ENCODE measurements at places on chromosomes 6 and 20.

DNA sequence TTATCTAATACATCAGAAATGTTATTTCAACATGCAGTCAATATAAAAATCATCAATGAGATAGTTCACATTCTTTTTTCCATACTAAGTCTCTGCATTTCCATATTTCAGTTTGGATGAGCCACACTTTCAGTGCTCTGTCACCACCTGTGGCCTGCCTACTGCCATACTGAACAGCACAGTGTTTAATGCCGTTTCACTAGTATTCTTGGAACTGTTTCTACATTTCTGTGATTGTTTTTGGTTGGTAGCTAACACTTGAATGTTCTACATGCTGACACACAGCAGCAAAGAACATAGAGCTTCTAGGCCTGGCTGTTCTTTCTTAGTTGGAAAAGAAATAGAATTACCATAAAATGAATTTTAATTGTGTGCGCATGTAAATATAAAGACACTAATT, 61.4 kb upstream of the KIF25 start:
- DNase-seq = no peak

GRCh38 chr20:64169091-64169560, 4.9 kb downstream of the MYT1 start:
- DNase-seq = no peak

DNA sequence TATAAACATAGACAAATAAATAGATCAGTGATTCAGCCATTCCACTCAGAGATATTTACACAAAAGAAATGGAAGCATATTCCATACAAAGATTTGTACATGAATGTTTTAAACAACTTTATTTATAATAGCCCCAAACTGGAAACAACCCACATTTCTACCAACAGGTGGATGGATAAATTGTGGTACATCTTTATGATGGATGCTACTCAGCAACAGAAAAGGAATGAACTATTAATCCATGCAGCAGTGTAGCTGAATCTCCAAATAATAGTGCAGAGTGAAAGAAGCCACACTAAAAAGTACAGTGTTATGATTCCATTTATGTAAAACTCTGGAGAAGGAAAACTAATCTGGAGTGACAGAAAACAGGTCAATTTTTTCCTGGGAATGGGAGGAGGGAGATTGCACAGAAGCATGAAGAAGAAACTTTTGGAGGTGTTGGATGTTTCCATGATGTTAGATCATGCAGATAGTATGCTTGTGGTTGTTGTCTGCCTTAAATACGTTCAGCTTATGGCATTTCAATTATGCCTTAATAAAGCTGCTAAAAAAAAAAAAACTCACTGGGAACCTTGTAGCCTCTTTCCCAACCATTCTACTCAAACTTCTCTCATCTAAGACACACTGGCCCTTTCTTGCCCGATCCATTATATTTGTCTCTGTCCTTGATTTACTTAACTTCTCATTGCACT, 100.9 kb downstream of the PPP1R14C start:
- no peak for DNase-seq

- no peak for DNase-seq
Observed at GRCh38 chr6:119277052-119277451, 72.5 kb downstream of the MAN1A1 start.

- no peak for DNase-seq
Observed at GRCh38 chr20:7687065-7687464, 253.2 kb downstream of the HAO1 start.

GRCh38 chr20:40489886-40490285, 199.2 kb downstream of the MAFB start:
- no peak for DNase-seq

DNA sequence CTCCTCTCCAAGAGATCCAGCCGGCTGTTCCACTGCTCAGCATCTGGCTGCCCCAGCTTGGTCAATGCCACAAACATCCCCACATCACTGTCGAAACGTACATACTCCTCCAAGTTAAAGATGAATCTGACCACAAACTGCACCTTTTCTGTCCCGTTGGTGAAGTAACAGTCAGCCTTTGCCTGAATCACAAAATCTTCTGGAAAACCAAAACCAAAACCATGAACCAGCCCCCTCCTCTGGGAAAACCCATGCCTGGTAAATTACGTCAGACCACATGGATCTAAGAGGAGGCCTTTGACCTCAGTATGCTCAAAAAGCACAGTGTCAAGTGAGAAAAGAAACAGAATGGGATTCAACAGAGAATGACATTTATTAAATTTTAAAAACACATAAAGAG, 1.7 kb downstream of the HLA-DOB start:
- no peak for DNase-seq

- no peak for DNase-seq
Observed at GRCh38 chr6:150058231-150058792, 10.6 kb downstream of the ULBP3 start.

DNA sequence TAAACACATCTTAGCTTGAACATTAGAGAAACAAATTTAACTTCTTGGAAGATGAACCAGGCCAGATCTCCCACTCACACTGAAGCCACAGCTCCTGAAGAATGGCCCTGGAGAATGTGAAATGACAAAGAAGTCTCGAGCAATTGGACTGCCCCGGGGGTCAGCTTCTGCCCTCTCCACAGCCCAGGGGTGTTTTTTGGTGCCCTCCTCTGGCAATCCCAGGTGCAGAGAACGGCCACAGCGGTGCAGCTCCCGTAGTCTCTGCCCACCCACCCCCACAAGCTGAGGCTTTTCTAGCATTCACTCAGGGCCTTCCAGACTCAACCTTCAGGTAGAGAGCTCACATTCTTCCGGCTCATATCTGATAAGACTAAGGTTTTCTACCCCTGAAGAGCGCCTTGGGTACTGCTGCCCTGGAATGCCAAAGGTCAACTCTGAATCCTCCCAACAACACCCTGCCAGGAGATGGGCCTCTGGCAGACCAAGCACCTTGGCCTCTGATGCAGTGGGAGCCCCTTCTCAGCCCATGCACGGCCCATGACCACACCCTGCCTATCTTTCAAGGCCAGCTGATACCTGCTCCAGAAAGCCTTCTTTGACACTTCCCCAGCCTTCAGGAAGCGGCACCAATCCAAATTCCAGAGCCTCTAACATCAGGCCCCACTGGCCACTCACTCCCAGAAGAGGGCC, 208.3 kb downstream of the SYNDIG1 start:
- no peak for DNase-seq

GRCh38 chr6:40532349-40533000, 54.7 kb downstream of the LRFN2 start:
- no peak for DNase-seq

DNA sequence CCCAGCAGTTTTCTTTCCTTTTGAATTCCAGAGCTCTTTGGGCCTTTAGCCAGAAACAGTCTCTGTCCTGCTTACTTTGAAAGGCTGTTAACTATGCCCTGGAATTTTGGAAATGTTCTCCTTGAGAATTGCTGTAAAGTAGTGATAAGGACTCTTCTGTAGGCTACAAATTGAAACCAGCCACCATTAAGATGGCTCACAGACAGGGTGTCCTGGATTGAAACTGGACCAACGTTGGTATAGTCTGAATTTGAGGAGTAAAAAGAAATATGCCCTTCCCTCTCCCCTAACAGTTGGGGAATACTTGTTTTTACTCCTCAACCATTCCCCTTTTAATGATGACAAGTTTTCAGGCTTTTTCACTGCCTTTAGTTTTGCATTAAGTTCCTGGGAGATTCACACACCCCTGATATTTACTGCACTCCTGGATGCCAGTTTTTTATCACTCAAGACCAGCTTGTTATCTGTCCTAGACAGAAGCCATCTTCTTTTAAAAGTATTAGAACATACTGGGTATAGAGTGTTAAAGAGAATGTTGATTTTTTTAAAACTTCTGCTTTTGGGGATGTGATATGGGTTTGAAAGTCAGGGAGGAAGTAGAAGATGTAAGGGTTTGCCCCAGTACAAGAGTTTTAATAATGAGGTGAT, 21.9 kb downstream of the TOP1 start:
- no peak for DNase-seq

DNA sequence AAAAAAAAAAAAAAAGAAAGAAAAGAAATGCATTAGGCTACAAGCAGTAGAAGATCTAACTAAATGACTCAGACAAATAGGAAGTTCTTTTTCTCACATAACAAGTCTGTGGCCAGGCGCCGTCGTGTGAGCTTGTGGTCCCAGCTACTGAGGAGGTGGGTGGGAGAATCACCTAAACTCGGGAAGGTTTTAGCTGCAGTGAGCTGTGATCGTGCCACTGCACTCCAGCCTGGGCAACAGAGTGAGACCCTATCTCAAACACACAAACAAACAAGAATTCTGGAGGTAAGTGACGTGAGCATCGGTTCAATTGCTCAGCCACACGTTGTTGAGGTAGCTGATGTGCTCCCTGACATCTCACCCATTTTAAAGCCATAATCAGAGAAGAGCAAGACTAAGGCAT, 37.9 kb upstream of the SLC23A2 start:
- no peak for DNase-seq

DNA sequence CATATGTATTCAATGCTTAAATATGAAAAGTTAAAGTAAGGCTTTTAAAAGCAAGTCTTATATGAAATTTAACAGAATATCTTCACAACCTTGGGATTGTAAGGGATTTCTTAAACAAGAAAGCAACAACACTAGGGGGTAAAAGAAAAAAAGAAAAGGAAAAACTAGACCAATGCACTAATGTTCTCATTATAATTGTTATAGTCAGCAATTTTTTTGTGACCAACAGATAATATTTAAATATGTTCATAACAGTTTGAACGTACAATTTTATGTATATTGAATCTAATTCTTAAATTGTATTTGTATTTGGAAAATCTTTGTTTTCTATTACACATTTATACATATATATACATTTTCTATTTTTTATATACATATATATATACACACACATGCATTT, 1397.8 kb upstream of the ADGRB3 start:
- no peak for DNase-seq

- DNase-seq = no peak
Observed at GRCh38 chr6:44869321-44869897, 458.7 kb upstream of the RUNX2 start.

DNA sequence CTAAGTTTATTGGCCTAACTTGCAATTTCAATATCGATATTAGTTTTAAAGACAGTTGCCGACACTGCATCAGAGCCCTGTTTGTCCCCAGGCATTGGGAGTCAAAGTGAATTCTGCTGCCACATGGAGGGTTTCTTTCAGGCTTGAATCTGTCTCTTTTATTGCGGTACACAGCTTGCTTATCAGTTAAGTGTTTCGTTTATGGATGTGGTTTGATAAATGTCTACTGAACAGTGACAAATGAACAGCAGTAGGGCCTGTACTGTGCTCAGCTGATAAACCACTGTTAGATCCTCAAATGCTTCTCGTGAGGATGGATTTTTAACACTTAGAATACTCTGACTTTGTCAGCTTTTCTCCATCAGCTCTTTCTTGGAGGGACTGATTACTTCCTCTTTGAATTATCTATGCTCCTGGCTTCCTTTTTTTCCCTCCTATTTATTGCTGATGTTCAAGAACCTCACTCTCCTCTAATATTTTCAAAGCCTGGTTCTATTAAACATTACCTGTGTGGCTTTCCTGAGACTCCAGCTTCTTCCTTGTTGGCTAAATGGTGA, 240.8 kb downstream of the PLCB1 start:
- no peak for DNase-seq

DNA sequence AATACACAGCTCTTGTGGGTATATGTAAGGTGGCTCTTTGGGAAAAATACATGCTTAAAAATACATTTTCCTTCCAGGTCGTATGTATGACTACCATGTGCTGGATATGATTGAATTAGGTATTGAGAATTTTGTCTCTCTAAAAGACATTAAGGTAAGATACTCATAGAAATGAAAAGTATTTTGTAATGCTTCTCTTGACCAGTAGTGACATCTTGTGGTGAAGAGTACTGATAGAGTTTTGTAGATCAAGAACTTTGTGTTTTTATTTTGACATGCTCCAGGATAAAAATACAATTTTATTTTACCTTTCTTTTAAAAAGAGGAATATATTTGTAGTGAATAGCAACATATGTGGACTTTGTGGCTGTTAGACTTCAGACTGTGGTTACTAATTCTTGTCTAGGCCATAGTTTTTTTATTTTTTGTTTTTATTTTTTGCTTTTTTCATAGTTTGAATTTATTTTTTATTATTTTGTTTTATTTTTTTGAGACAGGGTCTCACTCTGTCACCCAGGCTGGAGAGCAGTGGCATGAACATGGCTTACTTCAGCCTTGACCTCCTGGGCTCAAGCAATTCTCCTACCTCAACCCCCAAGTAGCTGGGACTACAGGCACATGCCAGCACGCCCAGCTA, 17.9 kb downstream of the RPF2 start:
- no peak for DNase-seq

GRCh38 chr6:150081702-150082101, 12.8 kb upstream of the ULBP3 start:
- DNase-seq = no peak

GRCh38 chr6:158338311-158339112, 26.2 kb downstream of the TULP4 start:
- DNase-seq = no peak

DNA sequence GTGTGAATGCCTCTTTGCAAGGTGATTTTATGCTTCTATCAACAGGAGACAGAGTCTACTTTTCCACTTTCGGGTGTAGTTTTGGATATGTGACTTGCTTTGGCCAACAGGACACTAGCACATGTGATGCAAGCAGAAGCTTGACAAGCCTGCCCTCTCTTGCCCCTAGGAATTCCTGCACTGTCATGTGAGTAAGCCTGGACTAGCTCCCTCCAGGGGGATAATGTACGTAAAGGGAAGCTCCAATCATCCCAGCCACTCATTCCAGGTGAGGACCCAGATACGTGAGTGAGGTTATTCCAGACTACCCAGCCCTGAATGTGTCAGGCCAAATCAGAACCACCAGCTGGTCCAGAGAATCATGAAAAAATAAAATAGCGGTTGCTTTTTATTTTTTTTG, 33.3 kb downstream of the BEND3 start:
- no peak for DNase-seq

DNA sequence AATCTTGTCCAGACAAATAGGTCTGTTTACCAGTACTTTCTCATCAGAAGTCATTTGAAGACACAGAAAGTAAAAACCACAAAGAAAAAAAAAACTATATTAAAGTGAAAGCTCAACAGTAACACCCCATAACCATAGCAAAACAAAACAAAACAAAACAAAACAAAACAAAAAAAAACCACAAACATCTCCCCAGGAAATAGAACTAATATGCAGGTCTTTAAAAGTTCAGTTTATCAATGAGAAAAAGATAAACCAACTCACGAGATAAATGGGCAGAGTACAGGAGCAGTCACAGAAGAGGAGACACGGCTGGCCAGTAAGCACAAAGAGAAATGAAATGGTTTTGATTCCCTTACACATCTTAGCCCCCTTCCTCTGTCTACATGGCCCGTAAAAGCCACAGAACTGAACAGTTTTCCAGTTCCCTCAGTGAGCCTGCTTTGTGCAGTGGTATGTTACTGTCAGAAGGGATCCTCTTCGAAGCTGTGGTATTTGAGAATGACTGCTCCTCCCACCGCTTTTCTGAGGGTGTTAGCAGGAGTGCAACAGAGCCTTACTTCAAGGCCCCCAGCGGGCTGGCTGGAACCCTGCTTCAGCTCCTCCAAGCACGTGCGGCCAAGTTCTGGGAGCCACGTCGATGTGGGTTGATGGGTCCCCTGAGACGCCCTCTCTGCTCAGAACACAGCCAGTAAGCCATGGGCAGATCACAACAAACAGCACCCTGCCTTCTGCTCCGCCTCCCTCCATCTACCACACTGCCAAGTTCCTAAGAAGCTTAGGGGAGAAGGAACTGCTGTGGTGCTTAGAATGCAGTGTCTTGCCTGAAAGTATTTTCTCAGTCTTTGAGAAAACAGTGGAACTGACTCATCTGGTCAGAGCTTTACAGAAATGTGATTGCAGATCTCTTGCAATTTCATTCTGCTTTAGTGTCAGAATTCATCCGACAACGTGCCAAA, 14.0 kb downstream of the UST start:
- no peak for DNase-seq

- no peak for DNase-seq
Observed at GRCh38 chr20:33881989-33882388, 70.8 kb downstream of the CHMP4B start.
